ENCODE measurements at places on chromosomes 7 and 10. TPM values are rescaled to one million over a fixed set of nuclear protein-coding genes. Genes with fewer than 3 reads are reported as not detected.

GRCh38 chr10:124975977-124976514, 34.1 kb downstream of the ZRANB1 start:
- no peaks in the 10 kb centered on the region for H3K27me3 ChIP-seq
- no peak overlapping the region for H3K4me3 ChIP-seq
- H3K27ac ChIP-seq, result no peak overlapping the region
- no peaks in the 10 kb centered on the region for H3K4me1 ChIP-seq
- no peak for DNase-seq

DNA sequence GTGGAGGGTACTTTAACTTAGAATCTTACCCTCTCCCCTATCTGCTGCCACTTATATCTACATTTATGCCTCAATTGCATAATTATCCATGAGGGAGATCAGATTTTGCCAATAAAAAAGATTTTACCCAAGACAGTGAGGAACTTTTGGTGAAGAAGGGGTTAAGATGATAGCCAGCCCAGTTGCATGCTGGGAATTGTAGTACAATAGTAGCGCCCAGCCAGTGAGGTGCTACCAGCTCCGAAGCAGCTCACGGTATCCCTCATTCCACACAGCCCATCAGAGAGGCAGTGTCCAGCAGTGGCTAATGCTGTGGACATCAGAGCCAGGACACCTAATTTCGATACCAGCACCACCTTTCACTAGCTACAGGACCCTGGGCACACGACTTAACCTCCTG, 5.9 kb upstream of the LGI1 start:
- H3K27ac ChIP-seq, result no peak overlapping the region
- H3K36me3 ChIP-seq, result no peaks in the 10 kb centered on the region
- no peaks in the 10 kb centered on the region for H3K4me1 ChIP-seq
- no peak for DNase-seq

DNA sequence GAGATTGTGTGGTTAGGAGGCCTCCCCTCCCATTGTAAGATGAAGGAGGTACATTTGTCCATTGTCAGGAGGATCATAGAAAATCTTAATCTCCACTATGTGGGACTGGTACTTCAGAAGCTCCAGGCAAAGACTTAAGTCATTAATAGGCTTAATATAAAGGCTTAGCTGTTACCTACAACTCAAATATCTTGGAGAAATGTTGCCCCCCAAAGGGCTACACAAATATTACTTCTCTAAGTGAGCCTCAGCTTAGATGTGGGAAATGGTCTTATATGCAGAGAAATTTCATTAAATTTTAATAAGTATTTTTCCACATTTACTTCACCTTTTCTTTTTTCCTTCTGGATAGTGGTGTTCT, 27.2 kb downstream of the TAS2R41 start:
- DNase-seq, result no peak
- H3K4me3 ChIP-seq, result no peak overlapping the region
- H3K27ac ChIP-seq, result no peak overlapping the region
- H3K36me3 ChIP-seq, result no peaks in the 10 kb centered on the region
- no peaks in the 10 kb centered on the region for H3K4me1 ChIP-seq
- H3K27me3 ChIP-seq, result no peaks in the 10 kb centered on the region

- peaks cover 5% of the 10 kb centered on the region for H3K27me3 ChIP-seq
- no peaks in the 10 kb centered on the region for H3K4me1 ChIP-seq
These were observed 9.7 kb downstream of the ADRA2A start for GRCh38 chr10:111086574-111086973.

GRCh38 chr10:59708816-59709394, 745 bp downstream of the SLC16A9 start:
- H3K4me3 ChIP-seq, result peak overlapping the region; percentile 69
- no peaks in the 10 kb centered on the region for H3K36me3 ChIP-seq
- H3K27ac ChIP-seq, result no peak overlapping the region
- no peak for DNase-seq
- 0 out of 2 replicates have a peak, but pooled peaks cover 7% of the 10 kb centered on the region for H3K4me1 ChIP-seq

The RSU1 gene
- total RNA-seq, result 49.7 TPM

The ADRB1 gene
- total RNA-seq, result 0.07 TPM

Measured in HepG2 (cell line).